ENCODE measurements at places on chromosomes 1 and 21. TPM values are rescaled to one million over a fixed set of nuclear protein-coding genes. Genes with fewer than 3 reads are reported as not detected.

The NADK gene
- 87.6 TPM for total RNA-seq

The NUAK2 gene
- total RNA-seq: 49.4 TPM

The REG4 gene
- total RNA-seq: not detected

The F3 gene
- 55.7 TPM for total RNA-seq
